ENCODE measurements at places on chromosomes 4 and X.

GRCh38 chrX:46408553-46409407 is 136.4 kb downstream of the ZNF674 start:
- peak; percentile 57 for DNase-seq

- DNase-seq: no peak
These were observed 38.3 kb downstream of the GPAT3 start for GRCh38 chr4:83574247-83574646.

GRCh38 chr4:141107927-141108326 is 25.3 kb downstream of the RNF150 start:
- no peak for DNase-seq

- no peak for DNase-seq
These were observed 19.2 kb downstream of the PNMA6E start for GRCh38 chrX:153381684-153382532.

DNA sequence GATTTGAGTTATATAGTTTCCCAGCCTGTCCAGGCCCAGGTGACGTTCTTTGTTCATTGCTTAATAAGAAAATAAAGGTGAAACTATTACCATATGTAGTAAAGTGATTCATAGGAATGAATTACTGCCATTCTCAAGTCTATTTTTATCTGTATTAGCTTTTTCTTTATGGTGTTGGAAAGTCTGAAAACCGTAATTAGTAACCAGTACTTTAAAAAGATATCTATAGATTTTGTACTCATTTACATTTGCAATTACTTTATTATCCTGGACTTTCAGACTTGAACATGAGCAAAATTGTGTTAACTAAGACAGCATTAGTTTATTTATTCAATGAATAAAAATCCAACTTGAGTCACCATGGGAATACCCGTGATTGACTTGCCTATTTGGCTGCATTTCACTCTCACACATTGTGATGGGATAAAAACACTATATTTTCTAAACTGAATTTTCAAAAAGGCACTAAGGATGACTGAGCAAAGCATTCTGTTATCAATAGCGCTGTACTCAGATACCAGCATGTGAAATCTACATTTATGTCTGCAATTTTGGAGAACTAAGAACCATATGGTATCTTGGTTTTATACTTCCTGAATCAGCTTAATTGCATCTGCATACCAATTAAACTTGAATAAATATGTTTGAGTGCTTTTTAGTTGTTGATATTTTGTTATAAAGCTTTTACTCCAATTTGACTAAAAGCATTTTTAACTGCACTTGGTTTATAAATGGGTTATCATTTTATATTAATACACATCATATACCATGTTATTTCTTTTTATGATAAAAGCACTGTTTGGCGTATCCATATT is 154.6 kb downstream of the CCSER1 start:
- DNase-seq: no peak

- no peak for DNase-seq
These were observed 292.6 kb upstream of the KLF3 start for GRCh38 chr4:38371391-38371851.

DNA sequence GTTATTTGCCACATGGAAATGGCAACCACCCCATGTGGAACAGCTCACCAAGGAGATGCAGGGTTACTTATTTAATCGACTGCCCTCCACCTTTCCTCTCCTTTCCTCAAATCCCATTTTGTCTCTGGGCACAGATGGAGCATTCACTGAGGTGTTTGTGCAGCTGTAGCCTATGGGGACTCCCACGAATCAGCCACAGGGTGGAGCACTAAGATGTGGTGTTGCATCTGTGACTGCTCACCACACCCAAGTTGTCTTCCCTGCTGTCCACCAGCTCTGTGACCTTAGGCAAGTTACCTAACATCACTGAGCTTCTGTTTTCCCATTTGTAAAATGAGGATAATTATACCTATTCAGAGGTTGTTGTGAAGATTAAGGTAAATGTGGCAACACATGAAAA is 252.4 kb upstream of the CPEB2 start:
- DNase-seq: no peak

DNA sequence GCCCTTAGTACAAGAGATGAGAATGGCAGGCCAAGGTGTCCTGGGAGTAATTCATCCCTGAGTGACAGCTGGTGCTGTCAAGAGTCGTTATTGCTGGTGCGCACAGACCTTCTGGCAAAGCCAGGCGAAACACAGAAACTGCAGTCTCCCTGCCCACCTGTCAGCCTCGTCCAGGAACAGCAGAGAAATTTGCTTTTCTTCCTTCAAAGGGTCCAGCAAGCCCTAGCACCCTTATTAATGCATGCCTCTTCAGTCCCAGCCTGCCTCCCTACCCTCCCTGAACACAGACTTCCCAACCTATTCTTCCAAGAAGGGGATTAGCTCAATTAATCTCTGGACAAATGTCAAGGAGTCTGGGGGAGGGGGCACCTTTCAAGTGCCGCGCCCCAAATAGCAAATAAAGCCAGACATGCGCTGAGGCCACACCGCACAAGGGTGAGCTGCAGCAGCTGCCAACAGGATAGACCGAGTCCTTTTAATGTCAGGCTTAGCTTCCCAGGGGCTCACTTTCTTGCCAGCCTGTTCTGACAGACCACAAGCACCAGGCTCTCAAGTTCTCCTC is 250.7 kb upstream of the RASGEF1B start:
- DNase-seq: no peak

DNA sequence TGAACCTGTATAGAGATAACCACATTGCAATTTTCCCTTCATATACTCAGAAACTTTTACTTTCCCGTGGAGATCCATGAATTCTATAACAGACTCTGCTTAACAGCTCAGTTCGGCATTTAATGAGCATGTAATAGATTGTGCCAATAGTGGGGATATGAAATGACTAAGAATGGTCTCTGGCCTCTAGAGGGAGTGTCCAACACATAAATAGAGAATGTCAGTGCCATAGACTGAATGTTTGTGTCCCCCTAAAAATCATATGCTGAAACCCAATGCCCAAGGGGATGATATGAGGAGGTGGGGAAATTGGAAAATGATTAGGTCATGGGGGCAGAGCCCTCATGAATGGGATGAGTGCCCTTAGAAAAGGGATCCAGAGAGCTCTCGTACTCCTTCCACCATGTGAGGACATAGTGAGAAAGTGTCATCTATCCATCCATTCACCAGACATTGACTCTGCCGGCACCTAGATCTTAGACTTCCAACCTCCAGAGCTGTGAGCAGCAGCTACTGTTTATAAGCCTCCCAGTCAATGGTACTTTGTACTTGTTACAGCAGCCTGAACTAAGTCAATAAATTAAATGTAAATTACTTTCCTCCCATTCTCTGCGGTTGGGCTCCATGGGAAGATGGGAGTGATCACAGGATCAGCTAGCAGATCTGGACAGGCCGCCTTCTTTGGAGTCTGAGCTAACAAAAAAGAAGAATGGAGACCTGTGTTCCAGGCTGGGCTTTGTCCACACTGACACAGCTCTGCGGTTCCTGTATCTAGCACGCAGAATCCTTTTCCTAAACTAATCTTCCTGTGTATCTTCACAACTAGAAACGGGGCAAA is 28.1 kb upstream of the HPSE start:
- DNase-seq: no peak

- no peak for DNase-seq
These were observed 160.1 kb upstream of the LDB2 start for GRCh38 chr4:17058536-17058915.
